Right atrium auricular region (tissue), 2 donors: ENCODE measurements at places on chromosomes 6 and 20. TPM values are rescaled to one million over a fixed set of nuclear protein-coding genes. Genes with fewer than 3 reads are reported as not detected.
A peak's percentile ranks its signal among the peaks of the same experiment; 100 is the strongest.

GRCh38 chr6:27545271-27546046 lies 72.6 kb upstream of the ZNF184 start:
- no peak for DNase-seq
- no peak overlapping the region for H3K27ac ChIP-seq
- H3K36me3 ChIP-seq, result no peaks in the 10 kb centered on the region

- peaks cover 48% of the 10 kb centered on the region for H3K4me1 ChIP-seq
- H3K4me3 ChIP-seq, result no peak overlapping the region
- no peaks in the 10 kb centered on the region for H3K36me3 ChIP-seq
- peak overlapping the region; percentile 78 for H3K27ac ChIP-seq
- peaks cover 3% of the 10 kb centered on the region for H3K27me3 ChIP-seq
Measured at GRCh38 chr20:3678856-3679720, 2.7 kb downstream of the ADAM33 start.

Gene GSTA4
- total RNA-seq, result 9.3 TPM

Gene EFHC1
- total RNA-seq, result 4.1 TPM

GRCh38 chr6:10532392-10532791 lies 11.2 kb downstream of the GCNT2 start:
- no peak for DNase-seq
- no peaks in the 10 kb centered on the region for H3K4me1 ChIP-seq
- no peaks in the 10 kb centered on the region for H3K27me3 ChIP-seq
- no peaks in the 10 kb centered on the region for H3K36me3 ChIP-seq
- no peak overlapping the region for H3K27ac ChIP-seq
